CD14-positive monocyte (primary cell): ENCODE measurements at places on chromosomes 4 and X. TPM values are rescaled to one million over a fixed set of nuclear protein-coding genes. Genes with fewer than 3 reads are reported as not detected.

KLF8 gene
- polyA plus RNA-seq: not detected

GPR143 gene
- not detected for polyA plus RNA-seq

GATA1 gene
- polyA plus RNA-seq: not detected

NUP54 gene
- 6.1 and 15.0 TPM in 2 replicates for polyA plus RNA-seq

CT45A2 gene
- not detected for polyA plus RNA-seq

SPRY1 gene
- 3.7 TPM for polyA plus RNA-seq

TREX2 gene
- 1.1 and 1.5 TPM in 2 replicates for polyA plus RNA-seq

UGT2B7 gene
- polyA plus RNA-seq: not detected

RPL10 gene
- 1,724 TPM for polyA plus RNA-seq

CXorf66 gene
- not detected for polyA plus RNA-seq

MAOA gene
- polyA plus RNA-seq: 0.05 and 0.11 TPM in 2 replicates

BEX1 gene
- polyA plus RNA-seq: not detected
